ENCODE measurements at places on chromosomes 3 and 15.

- DNase-seq: no peak
These were observed 203.6 kb downstream of the AKAP13 start for GRCh38 chr15:85583923-85584390.

GRCh38 chr15:33132233-33132580 lies 62.3 kb downstream of the FMN1 start:
- no peak for DNase-seq

DNA sequence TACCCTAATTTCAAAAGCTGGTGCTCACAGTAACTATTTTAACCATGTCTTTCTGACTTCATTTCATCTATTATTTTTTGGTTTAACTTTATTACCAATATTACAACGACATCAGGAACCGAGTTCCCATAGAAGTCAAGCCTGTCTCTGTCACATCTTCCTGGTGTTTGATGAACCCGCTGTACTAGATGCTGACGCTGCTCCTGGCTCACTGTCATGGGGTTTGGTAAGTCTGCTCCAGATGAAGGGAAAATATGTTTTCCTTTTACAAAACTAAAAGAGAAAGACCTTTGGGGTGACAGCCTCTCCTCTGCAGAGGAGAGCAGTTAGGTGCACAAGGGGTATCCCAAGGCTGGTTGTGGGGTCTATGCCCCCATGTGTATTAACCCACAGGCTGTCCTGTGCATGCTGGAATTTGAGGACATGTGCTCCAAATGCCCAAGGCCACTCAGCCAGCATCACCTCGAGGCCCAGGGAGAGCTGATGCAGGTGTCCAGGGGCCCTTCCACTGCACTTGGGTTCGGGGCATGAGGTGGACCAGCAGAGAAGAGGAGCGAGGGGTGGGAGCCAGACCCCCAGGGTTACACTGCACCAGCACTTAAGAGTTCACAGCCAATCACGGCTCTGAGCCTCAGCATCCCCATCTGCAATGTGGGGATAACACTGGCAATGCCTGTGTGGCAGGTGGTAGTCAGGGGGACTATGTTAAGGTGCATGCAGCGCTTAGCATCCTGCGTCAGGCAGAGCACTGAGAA lies 62.2 kb downstream of the ATP10A start:
- no peak for DNase-seq

DNA sequence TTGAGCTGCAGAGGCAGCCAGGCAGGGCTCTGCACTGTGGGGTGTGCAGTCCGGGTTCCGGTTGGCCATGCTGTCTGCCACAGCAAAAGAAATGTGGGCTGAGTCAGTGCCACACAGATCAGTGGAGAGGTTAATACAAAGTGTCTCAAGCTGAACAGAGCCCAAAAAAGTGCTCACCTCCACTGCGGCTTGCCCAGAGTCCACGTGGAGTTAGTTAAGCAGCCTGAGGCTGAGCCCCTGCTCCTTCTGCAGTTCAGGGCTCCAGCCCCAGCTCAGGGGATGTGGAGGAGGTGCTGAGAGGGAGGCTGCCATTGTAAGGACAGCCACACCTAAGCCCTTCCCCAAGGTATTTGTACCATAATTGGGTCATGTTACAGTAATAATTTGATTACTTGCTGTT lies 85.3 kb downstream of the LRRK1 start:
- no peak for DNase-seq

DNA sequence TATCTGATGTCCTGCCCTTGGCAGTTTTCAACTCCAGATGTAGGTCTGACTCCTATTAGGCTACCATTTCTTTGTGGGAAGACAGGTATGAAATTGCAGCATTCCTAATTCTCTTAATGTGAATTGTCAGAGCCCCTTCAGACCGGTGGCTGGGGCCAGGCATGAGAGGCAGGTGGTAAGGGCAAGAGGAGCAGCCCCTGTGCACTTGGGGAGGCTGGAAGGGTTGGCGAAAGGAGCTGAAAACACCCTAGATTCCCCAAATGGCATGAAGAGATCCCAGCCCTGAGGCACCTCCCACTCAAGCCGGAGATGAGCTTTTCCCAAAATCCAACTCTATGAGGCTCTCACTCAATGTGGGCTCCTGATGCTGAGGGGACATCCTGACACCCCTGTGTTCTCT lies 453.2 kb downstream of the NR2F2 start:
- no peak for DNase-seq

- DNase-seq: no peak
These were observed 209.9 kb upstream of the VEPH1 start for GRCh38 chr3:157713101-157713500.

- DNase-seq: no peak
These were observed 72.0 kb downstream of the KCNH8 start for GRCh38 chr3:19220311-19220710.

GRCh38 chr3:45253316-45253715 lies 27.2 kb upstream of the TMEM158 start:
- no peak for DNase-seq

DNA sequence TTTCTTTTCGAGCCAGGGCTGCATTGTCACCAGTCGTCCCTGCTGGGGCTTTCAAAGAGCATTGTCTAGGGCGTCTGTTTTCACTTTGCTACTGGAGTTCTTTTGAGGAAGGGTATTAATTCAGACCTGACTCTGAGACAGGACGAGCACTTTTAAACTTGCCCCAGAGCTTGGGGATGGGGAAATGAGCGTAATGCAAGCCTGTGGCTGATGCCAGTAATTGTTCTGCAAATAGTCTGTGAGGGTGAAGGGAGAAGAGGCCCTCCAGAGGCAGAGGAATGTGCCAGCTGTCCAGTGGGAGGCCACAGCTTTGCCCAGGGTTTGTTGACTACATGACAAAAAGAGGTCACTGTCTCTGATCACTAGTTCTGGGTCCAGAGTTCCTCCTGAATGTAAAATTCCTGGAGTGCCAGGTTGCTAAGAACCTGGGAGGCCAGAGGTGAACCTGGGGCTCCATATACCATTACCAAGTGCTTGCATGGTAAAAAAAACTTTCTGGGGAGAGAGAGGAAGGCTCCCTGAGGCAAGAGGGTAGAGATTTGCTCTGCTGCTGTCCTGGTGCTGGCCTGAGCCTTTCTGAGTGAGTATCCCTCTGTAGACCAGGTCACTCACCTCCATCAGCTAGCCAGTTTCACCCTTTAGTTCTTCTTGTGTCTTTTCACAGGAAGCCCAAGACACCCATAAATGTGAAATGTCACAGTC lies 14.8 kb downstream of the EEFSEC start:
- no peak for DNase-seq

- no peak for DNase-seq
These were observed 76.7 kb downstream of the FLNB start for GRCh38 chr3:58084788-58085543.

- DNase-seq: no peak
These were observed 27.3 kb downstream of the SPTSSB start for GRCh38 chr3:161343986-161344385.

GRCh38 chr3:157290766-157291165 lies 130.8 kb upstream of the CCNL1 start:
- no peak for DNase-seq

DNA sequence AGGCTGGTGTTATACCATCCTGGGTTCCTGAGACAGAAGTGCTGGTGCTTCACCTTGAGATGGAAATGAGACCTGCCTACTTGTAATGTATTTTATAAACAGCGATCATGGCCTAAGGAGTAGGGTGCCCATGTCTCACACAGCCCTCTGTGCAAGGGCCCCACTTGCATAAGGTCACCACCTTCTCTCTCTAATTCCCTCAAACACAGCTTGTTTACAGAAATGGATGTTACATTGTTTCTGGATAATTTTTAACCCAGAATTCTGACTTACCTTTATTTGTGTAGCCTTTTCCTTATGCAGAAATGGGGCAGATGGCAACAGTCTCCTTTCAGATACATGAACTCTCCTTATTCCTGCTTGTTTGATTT lies 95.1 kb upstream of the UMPS start:
- no peak for DNase-seq

GRCh38 chr3:52056521-52056967 lies at the start of gene DUSP7:
TSS of gene DUSP7 (minus strand) at chr3:52056571. CDS start at chr3:52056366, 205 bp downstream.
- DNase-seq: peak; percentile 65

DNA sequence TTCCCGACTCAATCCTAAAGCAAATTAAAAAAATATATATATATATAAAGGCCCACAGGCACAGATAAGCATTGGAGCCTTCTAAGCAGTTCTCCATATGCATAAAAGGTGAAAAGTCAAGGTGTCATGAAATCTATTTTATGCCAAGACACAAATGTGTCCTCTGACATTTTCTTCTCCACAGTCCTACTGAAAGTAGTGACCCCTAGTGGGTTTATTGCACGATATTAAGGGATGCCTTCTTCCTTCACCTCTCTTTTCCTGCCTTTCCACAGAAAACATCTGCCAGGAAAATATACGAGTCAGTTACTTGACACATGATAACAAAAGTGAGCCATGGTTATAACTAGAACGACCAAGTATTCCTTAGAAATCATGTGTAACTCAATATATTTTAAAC lies 303.2 kb downstream of the TIGIT start:
- DNase-seq: no peak

- DNase-seq: no peak
These were observed 157.0 kb downstream of the CHST2 start for GRCh38 chr3:143276592-143276991.

GRCh38 chr15:70559265-70560239 lies 203.8 kb downstream of the UACA start:
- peak; percentile 64 for DNase-seq

DNA sequence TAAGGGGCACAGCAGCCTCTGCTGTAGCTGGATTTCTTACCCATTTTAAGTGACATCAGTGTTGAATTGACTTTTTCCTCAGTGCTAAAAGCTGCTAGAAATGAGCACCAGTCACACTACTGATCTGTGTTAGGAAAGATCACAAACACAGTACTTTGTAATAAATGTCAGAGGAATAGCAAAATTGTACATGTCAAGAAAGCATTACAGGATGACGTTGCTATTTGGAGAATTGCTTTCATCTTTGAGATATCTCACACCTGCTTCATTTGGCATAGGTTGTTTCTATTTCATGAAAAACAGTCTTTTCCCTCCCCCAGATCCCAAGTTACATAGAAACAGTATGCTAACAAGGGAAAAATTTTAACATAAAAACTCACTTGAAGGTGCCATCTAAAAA lies 77.8 kb downstream of the SLC25A26 start:
- no peak for DNase-seq

GRCh38 chr3:163364717-163365116 lies 1713.6 kb downstream of the SI start:
- no peak for DNase-seq

DNA sequence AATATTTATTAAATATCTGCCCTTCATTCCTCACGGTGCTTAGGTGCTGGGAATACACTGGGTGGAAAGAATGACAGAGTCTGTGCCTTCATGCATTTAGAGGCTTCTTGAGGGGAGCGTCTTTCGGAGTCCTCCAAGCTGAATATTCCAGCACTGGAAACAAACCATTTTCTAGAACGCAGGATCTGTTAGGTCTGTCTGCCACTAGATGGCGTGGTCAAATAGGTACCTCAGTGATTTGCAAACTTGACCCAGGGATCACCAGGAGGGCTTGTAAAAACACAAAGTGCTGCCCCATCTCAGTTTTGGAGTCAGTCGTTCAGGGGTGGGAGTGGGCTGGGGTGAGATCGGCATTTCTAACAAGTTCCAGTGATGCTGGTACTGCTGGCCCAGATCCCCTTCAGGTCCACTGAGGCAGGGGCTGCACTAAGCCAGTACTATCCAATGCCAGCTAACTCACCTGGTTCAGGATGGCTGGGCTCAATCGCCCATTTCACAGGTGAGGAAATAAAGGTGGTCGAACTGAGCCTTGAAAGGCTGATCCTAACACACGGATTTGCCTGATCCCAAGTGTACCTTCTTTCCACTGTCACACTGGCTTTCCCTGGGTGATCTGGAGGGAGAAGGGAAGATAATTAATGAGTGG lies 14.8 kb downstream of the ARNT2 start:
- DNase-seq: no peak

DNA sequence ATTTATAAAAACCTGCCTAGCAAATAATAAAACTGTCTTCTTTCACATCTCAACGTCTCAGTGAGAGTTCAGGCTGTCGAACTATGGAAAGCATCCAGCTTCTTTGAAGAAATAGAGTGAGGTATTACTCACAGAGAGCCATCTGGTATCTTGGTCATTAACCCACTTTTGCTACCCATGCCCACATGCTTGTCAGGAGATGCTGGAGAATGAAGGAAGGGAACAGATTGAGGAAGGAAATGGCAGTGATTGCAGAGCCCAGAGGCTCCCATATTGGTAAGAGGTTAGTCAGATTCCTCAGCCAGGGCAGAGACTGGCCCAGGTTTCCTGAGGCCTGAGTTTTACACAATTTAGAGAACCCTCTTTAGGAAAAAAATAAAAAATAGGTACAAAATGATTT lies 119.1 kb downstream of the B3GALNT1 start:
- no peak for DNase-seq

- DNase-seq: no peak
These were observed 555.8 kb upstream of the IL12A start for GRCh38 chr3:159432682-159433340.

- no peak for DNase-seq
These were observed 107.9 kb downstream of the GMPS start for GRCh38 chr3:155978324-155978723.

GRCh38 chr3:134998855-134999254 lies 203.8 kb downstream of the EPHB1 start:
- DNase-seq: no peak

DNA sequence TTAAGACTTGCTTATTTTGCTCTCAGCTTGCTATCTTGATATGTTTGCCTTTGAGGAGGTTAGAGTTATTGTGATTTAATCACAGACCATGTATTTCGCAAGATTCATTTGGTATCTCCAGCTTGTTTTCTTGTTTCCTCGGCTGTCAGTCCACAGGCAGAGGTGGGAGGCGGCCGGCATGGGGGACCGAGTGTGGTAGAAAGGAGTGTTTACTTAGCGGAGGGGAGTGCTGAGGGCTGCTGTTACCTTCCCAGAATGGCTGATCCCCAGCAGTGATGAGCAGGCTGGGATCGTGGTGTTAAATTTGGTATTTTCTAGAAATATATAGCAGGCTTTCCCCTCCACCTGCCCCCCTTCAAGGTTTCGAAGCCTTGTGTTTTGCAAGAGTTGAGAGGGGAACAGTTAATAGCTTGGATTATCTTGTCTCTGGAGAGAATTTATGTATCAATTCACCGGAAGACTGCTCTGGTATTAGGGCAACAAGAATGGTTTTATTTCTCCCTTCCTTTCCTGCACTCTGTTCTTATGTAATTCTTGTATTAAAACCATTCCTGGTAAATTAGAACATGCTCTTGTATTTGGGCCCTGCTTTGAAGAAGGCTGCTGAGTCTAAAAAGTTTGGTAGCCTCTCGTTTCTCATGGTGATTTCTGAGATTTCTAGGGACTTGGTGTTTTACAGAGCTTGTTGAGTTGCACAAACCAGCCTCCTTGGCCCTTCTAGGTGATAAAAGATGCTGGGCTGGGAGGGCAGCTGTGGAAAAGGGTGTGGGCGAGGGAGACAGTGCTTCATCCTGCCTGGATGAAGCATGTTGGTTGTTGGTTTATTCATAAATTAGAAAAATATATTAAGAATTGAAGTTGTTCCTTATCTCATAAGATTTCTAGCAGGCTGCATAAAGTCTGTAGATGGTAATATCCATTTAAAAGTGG lies 151.4 kb downstream of the IGF1R start:
- DNase-seq: no peak

GRCh38 chr15:51866161-51866560 lies 36.7 kb downstream of the TMOD3 start:
- no peak for DNase-seq

GRCh38 chr15:98823616-98824015 lies 175.3 kb downstream of the IGF1R start:
- DNase-seq: no peak

GRCh38 chr3:172751175-172751704 lies 714 bp downstream of the ECT2 start:
- no peak for DNase-seq
